NCI-H2107 (cell line): ENCODE measurements at places on chromosomes 5 and 9.

GRCh38 chr5:4221048-4221447, 625.4 kb downstream of the IRX1 start:
- DNase-seq: no peak

DNA sequence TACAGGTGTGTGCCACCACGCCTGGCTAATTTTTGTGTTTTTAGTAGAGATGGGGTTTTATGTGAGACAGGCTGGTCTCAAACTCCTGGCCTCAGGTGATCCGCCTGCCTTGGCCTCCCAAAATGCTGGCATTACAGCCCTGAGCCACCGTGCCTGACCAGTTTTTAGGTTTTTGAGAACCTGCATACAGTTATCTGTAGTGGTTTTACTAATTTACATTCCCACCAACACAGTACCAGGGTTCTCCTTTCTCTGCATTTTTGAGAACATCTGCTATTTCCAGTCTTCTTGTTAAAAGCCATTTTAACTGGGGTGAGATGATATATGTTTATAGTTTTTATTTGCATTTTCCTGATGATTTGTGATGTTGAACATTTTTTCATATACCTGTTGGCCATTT, 12.8 kb downstream of the DMXL1 start:
- DNase-seq: no peak

- DNase-seq: no peak
These were observed 42.7 kb downstream of the HSDL2 start for GRCh38 chr9:112422417-112423148.

DNA sequence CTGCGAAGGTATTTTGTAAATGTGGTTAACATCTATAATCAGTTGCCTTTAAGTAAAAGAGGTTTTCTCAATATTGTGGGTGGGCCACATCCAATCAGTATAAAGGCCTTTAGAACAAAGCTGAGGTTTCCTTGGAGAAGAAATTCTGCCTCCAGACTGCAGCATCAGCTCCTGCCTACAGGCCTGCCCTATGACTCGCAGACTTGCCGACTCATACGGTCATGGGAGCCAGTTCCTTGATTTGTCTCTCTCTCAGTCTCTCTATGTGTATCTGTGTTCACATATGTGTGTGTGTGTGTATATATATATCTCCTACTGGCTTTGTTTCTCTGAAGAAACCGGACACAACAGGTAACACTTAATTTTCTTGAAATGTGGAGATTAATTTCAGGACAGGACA, 45.3 kb downstream of the SLC36A1 start:
- no peak for DNase-seq

DNA sequence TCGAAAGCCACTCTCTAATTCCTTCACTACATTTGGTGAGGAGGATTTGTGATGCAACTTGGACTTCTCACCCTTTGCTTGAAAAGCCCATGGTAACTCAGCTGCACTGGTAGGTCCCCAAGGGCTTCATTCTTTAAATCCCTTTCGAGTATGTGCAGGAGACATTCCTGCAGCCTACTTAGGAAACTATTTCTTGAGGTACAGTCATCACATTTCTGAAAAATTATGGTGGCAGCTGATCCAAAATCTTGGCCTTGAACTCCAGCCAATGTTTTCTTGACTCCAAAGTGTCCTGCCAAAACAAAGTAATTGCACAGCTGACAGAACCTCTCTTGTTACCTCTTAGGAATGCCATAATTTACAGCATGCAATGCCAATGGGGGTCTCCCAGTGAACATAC, 99.7 kb downstream of the NPR3 start:
- DNase-seq: no peak

- DNase-seq: no peak
These were observed 606.4 kb downstream of the ZNF608 start for GRCh38 chr5:124140060-124140459.

- no peak for DNase-seq
These were observed 67.9 kb upstream of the SAP30L start for GRCh38 chr5:154377754-154378533.

- DNase-seq: no peak
These were observed 16.7 kb downstream of the IFNB1 start for GRCh38 chr9:21060919-21061561.

GRCh38 chr5:145471831-145472612, 363.1 kb downstream of the PRELID2 start:
- DNase-seq: no peak

DNA sequence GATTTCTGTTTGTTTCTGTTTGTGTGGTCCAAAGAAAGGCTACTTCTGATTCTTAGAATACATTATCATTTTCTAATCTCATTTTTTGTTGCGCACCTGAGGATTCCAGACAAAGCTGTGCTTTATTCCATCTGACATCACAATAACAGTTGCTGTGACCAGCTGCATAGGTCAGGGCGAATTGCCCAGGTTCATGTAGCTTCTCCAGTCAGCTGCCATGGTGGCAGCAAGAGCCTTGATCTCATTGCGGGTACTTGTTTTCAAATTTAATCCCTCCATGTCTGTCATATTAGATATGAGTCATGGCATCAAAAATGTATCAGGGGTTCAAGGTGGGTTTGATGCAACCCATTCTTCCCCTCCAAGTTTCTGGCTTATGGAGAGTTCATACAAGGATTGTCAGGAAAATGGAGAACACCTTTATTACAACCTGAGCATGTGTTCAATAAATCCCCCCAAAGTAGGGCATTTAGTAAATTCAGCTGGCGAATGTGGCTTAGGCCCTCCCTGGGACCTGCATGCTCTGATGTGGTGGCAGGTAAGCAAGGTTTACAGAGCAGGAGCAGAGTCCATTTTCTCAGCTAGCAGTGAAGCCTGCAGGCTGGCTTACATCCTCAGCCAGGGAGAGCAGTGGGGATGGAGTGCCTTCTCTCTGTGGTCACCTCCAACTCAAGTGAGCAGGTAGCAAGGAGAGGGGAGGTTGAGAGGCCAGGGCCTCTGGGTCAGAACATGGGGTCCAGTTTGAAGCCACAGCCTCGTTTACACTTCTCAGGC, 13.9 kb downstream of the CAVIN4 start:
- DNase-seq: no peak

DNA sequence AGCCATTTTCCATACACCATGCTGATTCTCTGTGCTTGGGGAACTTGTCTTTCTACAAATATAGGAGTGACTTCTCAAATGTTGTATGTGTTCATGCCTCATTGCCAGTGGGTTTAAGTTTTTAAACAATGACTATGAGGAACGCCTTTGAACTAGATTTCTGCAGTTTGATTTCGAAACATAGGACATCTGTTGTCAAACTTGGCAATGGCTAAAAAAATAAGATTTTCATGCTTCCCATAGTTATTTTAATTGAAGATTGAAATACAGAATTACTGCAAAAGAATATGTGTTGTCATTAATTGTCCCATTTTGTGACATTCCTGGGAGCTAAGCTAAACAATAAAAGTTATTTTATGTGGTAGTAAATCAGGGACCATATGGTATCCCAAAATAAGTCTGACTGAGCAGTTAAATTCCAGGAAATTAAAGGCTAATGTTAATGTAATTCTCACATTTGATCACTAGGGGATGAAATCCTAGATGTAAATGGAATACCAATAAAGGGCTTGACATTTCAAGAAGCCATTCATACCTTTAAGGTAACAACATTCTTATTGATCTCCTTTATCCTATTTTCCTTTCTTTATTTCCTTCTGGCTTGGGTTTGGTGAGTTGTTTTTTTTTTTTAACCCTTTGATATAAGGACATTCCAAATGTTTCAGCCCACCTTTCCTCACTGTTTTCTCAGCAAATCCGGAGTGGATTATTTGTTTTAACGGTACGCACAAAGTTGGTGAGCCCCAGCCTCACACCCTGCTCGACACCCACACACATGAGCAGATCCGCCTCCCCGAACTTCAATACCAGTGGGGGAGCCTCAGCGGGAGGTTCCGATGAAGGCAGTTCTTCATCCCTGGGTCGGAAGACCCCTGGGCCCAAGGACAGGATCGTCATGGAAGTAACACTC, 116.7 kb downstream of the GOLPH3 start:
- DNase-seq: no peak

DNA sequence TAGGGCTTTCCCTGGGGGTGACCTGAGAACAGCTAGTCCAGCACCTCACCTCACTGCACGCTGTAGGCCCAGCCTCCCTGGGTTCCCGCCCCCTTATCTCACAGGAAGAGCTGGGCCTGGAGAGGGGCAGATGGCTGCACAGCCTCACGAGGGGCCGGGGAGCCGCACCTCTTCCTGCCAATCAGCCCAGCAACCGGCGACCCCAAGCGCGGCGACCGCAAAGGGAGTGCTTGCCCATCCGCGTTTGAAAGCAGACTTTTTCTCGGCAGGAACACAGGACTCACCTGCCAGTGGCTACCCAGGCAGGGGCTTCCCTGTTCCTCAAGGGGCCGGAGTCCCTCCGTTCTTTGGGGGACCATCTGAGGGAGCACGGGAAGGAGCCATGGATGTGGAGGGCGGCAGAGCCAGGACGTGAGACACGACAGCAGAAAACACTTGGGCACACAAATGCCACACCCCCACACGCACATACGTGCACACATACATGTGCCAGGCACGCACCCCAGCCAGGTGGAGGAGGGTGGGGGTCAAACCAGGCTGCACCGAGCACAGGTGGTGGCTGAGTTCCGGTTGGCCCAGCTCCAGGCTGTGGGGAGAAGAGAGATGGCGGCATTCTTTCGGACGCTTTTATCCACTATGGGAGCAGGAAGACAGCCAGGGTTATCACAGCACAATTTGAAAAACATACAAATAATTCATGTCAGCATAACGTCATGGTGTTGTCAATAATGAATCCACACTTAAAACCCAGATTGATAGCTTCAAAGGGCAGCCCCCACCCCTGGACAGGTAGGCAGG, 11.3 kb downstream of the TMEM250 start:
- no peak for DNase-seq

DNA sequence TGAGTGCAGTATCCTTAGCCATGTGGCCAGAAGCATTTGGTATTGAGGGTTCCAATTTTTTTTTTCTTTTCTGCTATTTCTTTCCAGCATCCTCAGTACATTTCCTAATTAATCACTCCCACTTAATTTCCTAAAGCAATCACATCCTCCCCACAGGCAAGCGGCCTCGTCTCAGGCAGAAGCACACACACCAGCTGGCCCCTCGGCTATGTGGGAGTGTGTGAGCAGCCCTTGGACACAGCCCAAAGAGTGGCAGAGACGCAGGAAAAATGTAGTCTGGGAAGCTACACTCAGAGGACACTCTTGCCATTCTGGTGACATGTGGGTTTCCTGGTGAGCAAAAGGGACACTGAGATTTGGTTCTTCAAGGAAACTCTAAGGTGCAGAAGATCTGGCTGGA, 20.7 kb downstream of the SLIT3 start:
- no peak for DNase-seq

DNA sequence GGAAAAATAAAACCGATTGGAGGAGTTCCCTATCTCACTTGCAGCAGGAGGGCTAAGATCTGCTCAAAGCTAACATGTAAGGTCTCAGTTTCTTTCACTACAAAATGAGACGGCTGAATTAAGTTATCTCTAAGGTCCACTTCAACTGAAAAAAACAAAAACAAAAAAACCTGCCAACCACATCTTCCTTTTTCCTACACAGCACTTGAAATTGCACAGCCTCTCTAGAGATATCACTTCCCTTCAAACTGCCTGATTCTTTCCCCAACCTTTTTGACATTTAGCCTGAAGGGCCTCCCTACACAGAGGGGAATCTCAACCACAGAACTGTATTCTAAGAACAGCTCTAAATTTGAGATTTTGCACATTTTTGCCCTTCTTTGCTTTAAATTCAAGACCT, 227.9 kb upstream of the TARS1 start:
- no peak for DNase-seq

- DNase-seq: no peak
These were observed 26.5 kb downstream of the C9orf85 start for GRCh38 chr9:71937898-71938297.

GRCh38 chr5:34717426-34718327, 61.5 kb downstream of the RAI14 start:
- DNase-seq: no peak

- DNase-seq: no peak
These were observed 135.9 kb upstream of the MAN2A1 start for GRCh38 chr5:109553846-109554245.

- no peak for DNase-seq
These were observed 219.9 kb downstream of the PRDM9 start for GRCh38 chr5:23727271-23727670.

GRCh38 chr5:132813599-132814502, 749 bp downstream of the SOWAHA start:
- no peak for DNase-seq

DNA sequence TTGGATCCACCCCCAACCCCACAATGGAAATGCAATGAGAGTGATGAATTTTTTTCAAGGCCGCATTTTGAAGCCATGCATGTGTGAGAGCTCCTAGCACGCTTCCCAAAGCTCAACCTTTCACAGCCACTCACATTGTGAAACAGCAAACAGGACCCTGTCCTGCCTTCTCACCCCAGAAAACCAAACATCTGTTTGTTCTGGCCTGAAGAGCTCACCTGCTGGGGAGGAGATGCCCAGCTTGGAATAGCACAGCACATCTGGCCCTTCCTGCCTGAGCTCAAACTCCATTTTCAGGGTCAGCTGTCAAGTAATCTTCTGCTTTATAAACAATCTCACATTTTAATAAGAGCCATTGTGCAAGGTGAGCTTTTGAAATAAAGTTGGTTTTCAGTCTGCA, 54.8 kb downstream of the SAXO1 start:
- DNase-seq: no peak

DNA sequence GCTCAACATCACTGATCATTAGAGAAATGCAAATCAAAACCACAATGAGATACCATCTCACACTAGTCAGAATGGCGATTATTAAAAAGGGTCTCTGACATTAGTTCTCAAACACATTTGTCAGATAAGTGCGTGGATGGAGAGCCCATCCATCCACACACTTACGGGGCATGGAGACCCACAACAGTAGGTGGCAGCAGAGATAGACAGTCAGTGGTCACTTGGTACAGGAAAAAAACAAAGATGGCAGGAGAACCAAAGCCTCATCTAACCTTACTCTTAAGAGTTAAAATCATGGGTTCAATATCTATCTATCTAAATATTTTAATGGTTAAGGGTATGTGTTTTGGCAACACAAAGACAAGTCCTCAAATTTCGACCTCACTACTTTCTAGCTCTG, 1378.7 kb upstream of the C9orf72 start:
- no peak for DNase-seq

DNA sequence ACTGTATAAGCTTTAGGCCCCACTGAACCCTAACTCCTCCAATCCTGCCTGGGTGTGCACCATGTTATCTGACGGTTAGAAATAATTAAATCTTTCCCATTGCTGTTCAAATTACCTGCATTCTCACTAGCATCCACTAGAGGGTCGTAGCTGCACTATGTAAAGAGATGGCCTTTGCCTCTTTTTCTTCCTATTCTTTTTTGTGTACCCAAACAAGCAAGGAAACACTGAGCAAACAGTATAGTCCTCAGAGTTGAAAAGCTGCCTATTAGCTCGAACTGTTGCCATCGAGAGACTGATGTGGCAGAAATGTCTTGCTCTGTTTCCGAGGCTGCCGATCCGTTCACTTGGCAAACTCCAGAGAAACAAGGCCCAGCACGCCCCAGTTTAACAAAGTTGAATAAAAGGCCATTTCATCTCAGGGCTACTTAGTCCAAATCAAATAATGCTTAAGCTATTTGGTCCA, 163.8 kb upstream of the TRPM3 start:
- peak; percentile 22 for DNase-seq
